ENCODE measurements at places on chromosomes 7 and 10.

DNA sequence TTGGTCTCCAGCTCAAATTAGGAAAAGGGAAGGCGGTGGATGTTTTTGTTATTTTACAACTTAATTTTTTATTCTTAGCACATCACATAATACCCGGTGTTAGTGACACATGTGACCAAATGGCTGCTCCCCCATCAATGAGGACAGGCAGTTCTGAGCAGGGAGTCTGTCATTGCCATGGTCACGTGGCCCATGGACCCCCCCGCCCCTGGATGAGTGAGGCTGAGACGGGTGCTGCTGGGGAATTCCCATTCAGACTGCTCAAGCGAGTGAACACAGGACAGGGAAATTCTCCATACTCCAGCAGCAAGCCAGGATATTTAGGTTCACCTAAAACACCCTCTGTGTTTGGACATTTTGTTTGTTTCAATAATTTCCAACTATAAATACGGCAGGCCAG is 34.7 kb upstream of the SLC35B4 start:
- DNase-seq: no peak

GRCh38 chr7:118845791-118846190 is 621.3 kb downstream of the ANKRD7 start:
- no peak for DNase-seq

DNA sequence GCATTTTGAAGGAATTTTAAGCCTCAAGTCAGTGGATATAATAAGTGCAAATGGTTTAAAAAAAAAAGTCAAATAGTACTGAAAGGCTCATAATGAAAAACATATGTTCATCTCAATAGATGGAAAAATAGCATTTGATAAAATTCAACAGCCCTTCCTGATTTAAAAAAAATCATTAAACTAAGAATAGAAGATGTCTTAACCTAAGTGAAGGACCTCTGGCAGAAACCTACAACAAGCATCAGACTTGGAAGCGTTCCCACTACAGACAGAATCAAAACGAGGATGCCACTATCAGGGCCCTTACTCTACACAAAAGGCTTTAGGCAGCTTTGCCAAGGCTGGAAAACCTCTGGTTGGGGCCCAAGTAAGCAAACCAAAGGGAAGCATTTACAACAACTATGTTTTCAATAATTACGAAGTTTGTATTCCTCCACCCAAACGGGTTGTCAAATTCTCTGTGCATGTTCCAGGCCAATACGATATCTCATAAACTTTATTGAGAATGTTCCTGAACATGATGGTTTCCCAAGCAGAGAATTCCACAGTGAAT is 45.1 kb downstream of the CYTH3 start:
- no peak for DNase-seq

DNA sequence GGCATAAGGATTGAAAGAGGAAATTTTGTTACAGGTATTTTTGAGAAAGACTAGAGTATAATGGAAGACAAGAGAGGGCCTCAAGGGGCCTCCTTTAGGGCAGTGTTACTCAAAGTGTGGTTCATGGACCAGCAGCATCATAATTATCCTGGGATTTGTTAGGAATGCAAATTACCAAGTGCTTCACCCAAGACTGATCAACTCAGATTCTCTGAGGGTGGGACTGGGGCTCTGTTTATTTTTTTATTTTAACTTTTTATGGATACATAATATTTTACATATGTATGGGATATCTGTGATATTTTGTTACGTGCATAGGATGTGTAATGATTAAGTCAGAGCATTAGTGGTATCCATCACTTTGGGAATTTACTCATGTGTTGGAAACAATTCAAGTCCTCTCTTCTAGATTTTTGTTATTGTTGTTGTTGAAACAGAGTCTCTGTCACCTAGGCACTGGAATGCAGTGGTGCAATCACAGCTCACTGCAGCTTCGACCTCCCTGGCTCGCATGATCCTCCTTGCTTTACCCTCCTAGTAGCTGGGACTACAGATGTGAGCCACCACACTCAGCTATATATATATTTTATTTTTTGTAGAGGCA is 2.2 kb upstream of the KCTD7 start:
- no peak for DNase-seq

GRCh38 chr7:116538138-116538537 is 13.3 kb downstream of the CAV1 start:
- DNase-seq: no peak

GRCh38 chr10:13347500-13348156 is 465 bp downstream of the SEPHS1 start:
- DNase-seq: peak; percentile 65

DNA sequence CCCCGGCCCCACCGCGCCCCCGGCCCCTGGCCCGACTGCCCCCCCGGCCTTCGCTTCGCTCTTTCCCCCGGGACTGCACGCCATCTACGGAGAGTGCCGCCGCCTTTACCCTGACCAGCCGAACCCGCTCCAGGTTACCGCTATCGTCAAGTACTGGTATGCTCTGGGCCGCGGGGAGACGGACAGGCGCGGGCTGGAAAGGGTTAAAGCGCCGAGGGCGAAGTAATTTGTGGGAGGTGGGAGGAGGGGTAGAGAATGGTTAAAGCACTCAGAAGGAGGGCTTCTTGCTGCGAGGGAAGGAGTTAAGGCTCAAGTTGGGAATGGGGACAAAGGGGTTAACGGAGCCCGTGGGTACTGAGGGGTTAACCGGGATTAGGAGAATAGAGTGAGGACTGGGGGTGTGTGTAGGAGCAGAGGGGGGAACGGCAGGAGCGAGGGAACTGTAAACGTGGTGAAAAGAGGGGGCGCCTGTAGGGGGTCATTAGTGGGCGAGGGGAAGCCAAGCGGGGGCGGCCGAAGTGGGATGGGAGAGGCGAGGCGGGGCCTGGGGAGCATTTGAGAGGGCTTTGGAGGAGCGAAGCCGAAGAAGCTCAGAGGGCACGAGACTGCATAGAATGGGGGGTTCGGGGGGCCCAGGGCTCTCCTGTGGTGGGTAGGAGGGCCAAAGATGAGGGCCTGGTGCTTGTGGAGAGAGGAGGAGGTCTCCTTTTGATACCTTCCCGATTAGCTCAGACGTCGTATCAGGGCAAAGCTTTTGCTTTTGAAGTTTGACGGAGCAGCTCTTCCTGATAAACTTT is 605 bp downstream of the SUFU start:
- DNase-seq: no peak

Measured in stromal cell of bone marrow (primary cell).